NCI-H446 (cell line): ENCODE measurements at places on chromosomes 2 and 18.

- DNase-seq = peak; percentile 47
Observed at GRCh38 chr18:26405190-26405801, 143.1 kb downstream of the KCTD1 start.

DNA sequence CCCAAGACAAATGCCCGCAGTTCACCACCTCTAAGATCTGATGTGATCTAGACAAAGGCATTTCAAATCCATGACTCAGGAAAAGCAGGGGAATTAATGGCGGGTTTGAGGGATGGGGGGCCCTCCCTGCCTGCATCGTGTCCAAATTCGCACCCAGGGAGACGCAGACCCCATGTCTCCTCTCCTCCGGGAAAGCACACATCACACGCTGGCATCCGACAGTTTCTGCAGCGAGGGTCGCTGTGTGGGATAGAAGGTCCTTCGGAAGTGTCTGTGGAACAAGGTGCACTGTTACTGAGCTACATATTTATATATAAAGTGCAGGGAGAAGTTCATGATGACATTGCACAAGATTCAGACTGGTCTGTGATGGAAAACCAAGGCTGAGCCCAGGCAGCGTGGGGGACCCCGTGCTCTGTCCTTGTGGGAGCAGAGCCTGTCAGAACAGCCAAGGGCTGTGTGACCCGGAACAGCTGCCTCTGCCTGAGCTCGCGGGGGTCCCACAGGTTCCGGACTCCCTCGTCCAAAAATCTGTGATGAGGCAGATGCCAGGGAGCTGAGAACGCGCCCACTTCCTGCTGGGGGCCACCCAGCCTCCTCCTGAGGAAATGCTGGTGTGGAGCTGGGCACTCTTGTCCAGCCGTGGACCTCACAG is 82.3 kb upstream of the CTDP1 start:
- DNase-seq = no peak

GRCh38 chr2:207156451-207157161 is 9.1 kb downstream of the KLF7 start:
- no peak for DNase-seq

GRCh38 chr18:3703732-3704176 is 253.8 kb downstream of the TGIF1 start:
- DNase-seq = no peak

DNA sequence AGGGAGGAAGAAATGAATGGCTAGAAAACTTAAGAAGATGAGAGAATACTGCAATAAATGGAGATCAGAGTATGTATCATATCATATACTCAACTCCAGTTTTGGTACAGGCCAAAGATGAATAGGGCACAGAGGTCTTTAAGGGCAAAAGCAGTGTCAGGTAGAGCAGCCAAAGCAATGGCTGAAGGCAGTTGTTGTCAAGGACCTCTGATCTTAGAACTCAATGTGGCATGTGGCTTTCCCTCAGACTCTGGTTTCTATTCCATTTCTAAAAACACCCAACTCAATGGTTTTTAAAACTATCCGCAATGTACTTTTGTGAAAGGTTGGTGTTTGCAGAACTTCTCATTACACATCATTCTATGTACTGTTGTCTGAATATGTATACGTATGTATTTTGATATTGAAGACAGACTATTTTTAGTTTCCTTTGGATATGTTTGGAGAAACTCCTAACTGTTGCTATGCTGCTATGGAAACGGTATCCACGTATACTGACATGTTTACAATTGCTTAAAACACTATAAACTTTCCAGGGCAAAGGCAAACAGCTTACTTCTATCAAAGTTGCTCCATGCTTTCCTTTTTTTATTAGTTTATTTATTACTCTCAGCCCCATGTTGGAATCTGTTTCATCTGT is 58.1 kb upstream of the PELI1 start:
- no peak for DNase-seq

- DNase-seq = no peak
Observed at GRCh38 chr18:76216096-76216495, 278.9 kb downstream of the ZNF516 start.

GRCh38 chr2:239767021-239767905 is 257.9 kb downstream of the NDUFA10 start:
- DNase-seq = no peak

DNA sequence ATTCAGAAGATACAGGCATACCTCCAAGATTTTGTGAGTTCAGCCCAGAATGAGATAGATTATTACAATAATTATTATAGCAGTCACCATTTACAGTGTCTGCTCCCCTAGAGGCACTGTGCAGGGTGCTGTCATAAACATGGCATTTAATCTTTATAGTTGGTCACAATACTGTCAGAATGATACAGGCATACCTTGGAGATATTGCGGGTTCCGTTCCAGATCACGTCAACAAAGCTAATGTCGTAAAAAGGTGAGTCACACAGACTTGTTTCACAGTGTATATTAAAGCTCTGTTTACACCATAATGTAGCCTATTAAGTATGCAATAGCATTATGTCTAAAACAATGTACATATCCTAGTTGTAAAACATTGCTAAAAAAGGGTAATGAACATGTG is 45.6 kb downstream of the ZRANB3 start:
- DNase-seq = no peak

- no peak for DNase-seq
Observed at GRCh38 chr2:181290182-181290581, 167.0 kb upstream of the ITGA4 start.

DNA sequence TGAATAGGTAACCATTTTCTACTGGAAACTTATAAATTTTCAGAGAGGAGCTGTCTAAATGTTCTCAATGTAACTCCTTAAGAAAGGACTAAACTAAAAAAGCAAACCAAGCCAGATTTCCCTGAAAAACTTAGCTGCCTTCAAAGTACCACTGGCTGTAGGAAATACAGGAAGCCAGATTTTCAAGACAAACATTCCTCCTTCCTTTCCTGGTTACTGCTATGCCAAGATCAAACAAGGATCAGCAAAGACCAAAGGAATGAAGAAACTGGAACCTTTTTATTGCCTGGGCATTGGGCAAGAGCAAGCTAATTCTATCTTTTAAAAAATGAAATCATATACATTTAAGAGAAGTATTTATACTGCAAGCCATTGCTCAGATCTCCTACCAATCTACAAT is 212.7 kb downstream of the DYM start:
- DNase-seq = no peak

DNA sequence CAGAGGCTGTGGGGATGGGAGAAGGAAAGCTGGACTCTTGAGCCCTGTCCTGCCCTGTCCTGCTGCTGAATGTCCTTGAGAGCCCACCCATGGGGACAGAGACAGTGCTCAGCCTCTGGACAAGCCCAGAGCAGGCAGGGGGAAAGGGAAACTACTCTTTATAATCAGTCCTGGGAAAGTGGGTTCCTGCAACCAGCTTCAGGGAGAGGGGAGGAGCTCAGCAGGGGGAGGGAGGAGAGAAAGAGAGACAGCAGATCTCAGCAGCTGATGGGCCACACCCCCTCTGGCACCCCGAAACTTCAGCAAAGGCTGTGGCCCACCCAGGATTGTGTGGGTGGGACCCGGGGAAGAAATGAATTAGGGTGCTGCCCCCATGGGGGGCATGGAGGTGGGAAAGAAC is 11.6 kb downstream of the ECEL1 start:
- no peak for DNase-seq

- no peak for DNase-seq
Observed at GRCh38 chr2:219331560-219332213, 857 bp downstream of the RESP18 start.

- DNase-seq = peak; percentile 77
Observed at GRCh38 chr2:156892467-156893281, 364.8 kb upstream of the GALNT5 start.

DNA sequence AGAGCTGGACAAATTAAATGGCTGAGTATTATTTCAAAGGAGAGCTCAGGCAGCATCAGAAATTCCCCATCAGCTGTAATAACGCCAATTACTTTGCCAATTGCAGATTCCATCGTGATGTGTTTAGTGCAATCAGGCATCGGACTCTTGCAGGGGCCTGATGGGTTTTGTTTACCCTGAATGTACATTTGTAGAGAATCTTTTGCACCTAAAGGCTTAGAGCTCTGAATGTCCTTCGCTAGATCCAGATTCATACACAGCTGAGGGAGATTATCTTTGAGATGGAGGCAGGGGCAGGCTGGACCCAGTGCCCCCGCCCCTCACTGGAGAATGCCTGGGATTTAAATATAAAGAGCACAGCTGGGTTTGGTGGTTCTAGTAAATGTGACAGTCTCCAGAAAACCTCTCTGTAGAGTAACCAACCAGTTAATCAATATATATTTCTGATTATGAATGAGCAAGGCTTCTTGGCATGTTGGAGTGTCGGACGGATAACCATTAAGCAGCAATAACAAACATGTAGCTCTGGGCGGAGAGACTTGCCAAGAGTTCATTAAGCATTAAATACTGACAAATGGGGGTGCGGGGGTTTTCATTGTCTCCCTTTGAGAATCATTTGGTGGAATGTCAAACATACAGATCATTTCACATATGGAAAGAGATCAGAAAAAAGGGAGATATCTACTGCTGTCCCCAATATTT is 200.9 kb downstream of the SETBP1 start:
- peak; percentile 36 for DNase-seq

- DNase-seq = peak; percentile 45
Observed at GRCh38 chr2:54106631-54107454, 8.6 kb upstream of the ACYP2 start.

GRCh38 chr2:85756195-85756594 is 2.4 kb downstream of the ATOH8 start:
- no peak for DNase-seq

GRCh38 chr2:190635781-190636180 is 13.1 kb upstream of the NAB1 start:
- no peak for DNase-seq

- peak; percentile 24 for DNase-seq
Observed at GRCh38 chr2:141557329-141558095, 573.3 kb downstream of the LRP1B start.

- DNase-seq = no peak
Observed at GRCh38 chr2:43110442-43110871, 115.9 kb downstream of the ZFP36L2 start.

GRCh38 chr2:98479959-98480524 is 35.4 kb downstream of the INPP4A start:
- peak; percentile 96 for DNase-seq

DNA sequence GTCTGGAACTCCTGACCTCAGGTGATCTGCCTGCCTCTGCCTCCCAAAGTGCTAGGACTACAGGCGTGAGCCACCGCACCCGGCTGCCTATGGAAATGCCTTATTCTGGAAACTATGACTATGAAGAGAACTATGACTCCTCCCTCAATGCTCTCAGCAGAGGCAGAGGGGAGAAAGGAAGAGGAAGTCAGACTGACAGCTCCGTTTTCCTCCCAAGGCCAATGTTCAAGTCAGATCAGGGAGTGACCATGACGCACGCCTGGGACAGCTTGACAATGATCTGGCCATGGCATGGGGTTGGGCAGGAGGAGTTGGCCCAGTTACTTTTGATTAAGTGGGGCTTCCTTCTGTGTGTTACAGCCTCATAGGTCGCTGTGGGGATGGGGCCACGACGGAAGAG is 44.3 kb upstream of the MRPL33 start:
- DNase-seq = no peak

DNA sequence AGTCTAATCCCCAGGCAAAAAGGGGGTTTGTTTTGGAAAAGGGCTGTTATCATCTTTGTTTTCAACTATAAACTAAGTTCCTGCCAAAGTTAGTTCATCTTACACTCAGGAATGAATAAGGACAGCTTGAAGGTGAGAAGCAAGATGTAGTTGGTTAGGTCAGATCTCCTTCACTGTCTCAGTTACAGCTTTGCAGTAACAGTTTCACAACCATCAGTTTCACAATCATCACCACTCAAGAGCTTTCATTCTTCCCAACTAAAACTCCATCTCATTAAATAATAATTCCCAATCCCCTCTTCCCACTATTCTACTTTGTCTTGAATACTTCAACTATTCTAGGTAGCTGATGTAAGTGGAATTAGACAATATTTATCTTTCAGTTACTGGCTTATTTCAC is 200.9 kb downstream of the NYAP2 start:
- no peak for DNase-seq

DNA sequence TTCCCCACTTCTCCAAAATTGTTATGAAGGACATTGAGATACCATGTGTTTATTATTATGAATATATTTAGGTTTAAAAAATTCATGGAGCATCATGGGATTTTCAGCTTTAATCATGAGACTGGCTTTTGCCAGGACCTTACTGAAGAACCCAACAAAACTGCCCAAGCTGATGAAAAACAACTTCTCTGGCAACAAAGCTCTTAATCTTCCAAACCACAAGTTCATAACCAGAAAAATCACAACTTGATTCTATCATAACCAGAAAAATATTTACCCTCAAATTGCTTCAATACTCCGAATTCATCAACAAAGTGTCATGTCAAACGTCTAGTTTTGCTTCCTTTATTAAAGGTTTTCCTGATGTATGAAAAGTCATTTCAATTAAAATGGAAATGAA is 971.8 kb upstream of the ACVR2A start:
- no peak for DNase-seq

DNA sequence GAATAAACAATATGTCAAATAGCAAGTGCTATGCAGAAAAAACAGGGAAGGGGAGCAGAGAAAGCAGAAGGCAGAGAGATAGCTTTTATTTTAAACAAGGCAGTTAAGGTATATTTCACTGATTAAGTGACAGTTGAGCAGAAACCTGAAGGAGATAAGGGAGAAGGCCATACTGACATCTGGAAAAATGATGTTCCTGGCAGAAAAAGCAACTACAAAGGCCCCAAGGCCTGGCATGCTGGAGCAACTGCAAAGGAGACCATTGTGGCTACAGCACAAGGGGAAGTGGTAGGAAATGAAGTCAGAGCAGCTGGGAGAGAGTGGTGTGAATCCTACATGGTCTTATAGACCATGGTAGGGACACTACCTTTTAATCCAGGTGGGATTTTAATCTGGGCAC is 8.9 kb upstream of the PCBP1 start:
- no peak for DNase-seq

DNA sequence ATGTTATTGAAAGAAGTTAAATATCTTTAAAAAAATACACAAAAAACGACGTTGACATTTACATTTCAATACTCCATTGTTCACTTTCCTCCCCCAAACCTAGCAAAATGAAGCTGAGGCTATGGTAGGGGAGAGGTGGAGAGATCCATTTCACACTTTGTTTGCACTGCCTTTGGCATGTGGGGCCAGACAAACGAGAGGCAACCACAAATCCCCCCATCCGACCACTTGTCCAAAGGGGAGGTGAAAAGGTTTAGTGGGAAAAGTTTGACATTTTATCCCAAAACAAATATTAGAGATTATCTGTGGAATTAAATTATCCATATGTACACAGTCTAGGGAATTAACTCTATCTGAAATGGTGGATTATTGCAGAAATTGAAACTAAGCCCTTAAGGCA is 261.7 kb upstream of the FIGN start:
- no peak for DNase-seq
